ENCODE measurements at places on chromosomes 6 and 20. TPM values are rescaled to one million over a fixed set of nuclear protein-coding genes. Genes with fewer than 3 reads are reported as not detected.

SLC32A1 gene
- total RNA-seq: not detected

BCLAF1 gene
- 292 TPM for total RNA-seq

ENTPD6 gene
- 164 TPM for total RNA-seq

TRAPPC3L gene
- total RNA-seq: not detected

PCK1 gene
- 5.4 TPM for total RNA-seq

ELOVL2 gene
- 65.4 TPM for total RNA-seq

- no peak overlapping the region for H3K4me3 ChIP-seq
- H3K27ac ChIP-seq: no peak overlapping the region
- DNase-seq: no peak
- H3K4me1 ChIP-seq: no peaks in the 10 kb centered on the region
- peaks cover 12% of the 10 kb centered on the region for H3K27me3 ChIP-seq
These were observed 612 bp upstream of the AGPAT4 start for GRCh38 chr6:161274488-161274858.

DNA sequence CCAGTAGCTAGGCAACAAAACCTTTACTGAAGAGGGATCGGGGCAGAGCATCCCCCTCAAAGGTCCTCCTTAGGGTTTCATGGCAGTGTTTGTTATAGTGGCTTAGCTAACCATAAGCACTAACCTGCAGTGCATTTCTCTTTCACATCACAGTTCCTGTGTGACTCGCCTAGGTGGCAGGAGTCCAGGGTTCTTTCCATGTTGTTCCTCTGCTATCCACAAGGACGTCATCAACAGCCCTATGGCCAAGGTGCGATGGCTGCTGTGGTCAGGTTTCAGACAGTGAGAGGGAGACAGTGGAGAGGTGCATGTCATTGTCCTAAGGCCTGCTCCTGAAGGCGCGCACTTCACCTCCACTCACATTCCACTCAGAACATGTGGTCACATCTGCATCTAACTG lies 38.8 kb upstream of the FOXA2 start:
- peaks cover 12% of the 10 kb centered on the region for H3K4me1 ChIP-seq
- DNase-seq: peak; percentile 26
- H3K27me3 ChIP-seq: 0 out of 2 replicates have a peak, but pooled peaks cover 4% of the 10 kb centered on the region
- no peaks in the 10 kb centered on the region for H3K36me3 ChIP-seq

GRCh38 chr6:7691675-7692452 lies 34.0 kb upstream of the BMP6 start:
- H3K27me3 ChIP-seq: no peaks in the 10 kb centered on the region
- no peak overlapping the region for H3K4me3 ChIP-seq
- DNase-seq: peak; percentile 78
- H3K4me1 ChIP-seq: peaks cover 15% of the 10 kb centered on the region

DNA sequence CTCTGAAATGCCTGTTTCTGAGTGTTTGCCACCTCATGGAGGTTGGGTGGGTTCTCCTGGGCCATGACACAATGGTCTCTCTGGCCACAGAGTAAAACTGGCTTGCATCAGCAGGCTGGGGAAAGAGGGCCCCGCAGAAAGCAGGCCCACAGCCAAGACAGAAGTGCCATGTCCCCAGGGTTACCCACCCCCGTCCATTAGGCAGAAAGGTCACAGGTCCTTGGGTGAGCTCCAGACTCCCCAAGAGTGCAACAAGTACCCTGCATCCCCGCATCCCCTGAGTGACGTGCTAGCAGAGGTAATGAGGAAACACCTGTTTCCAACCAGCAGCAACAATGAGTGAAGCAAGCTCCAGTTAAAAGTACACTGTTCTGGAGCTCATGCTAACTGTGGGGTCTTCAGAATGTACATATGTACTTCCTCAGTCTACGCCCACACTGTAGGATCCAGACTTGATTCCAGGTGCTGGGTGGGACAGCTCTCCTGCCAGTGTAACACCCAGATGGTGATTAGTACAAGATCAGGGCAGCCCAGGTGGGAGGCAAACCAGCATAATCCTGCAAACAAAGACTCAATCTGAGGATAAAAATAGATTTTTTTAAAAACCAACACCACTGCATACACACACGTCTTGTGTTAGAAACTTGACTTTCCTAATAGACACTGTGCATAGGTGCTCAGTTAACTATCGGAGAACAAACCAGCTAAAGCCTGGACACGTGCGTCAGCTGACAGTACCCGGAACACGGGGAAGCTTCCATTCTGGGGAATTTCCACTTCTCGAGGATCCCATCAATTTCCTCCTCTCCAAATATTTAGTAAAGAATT lies 31.5 kb downstream of the RRBP1 start:
- H3K27me3 ChIP-seq: no peaks in the 10 kb centered on the region
- peaks cover 44% of the 10 kb centered on the region for H3K36me3 ChIP-seq
- DNase-seq: no peak
- H3K27ac ChIP-seq: peak overlapping the region; percentile 0

- H3K4me3 ChIP-seq: no peak overlapping the region
- H3K27me3 ChIP-seq: no peaks in the 10 kb centered on the region
- no peak for DNase-seq
- H3K4me1 ChIP-seq: no peaks in the 10 kb centered on the region
These were observed 34.8 kb downstream of the IYD start for GRCh38 chr6:150403458-150404246.

DNA sequence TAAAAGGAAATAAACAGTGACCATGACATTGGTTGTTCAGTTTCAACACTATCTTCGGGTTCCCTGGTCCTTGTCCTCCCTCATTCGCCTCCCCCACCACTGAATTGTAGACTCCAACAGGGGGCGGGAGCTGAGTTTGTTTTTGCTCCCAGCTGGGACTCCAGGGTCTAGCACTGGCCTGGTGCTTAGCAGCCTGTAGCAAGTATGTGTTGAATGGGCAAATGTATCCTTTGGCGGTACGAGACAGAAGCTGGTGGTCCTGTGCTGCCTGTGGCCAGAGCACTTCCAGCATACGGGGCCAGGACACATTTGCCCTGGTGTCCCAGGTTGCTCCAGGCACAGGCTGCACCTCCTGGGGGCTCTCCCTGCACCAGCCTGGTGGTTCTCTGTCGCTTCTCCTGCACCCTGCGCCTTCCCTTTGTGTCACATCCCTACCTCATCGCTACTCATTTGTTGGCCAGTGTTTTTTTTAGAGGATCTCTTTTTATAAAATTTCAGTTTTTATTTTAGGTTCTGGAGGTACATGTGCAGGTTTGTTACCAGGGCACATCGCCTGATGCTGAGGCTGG lies 40.1 kb downstream of the PHACTR3 start:
- H3K27ac ChIP-seq: no peak overlapping the region
- H3K4me1 ChIP-seq: no peaks in the 10 kb centered on the region
- no peak overlapping the region for H3K4me3 ChIP-seq
- H3K36me3 ChIP-seq: no peaks in the 10 kb centered on the region
- H3K27me3 ChIP-seq: peaks cover 21% of the 10 kb centered on the region
- no peak for DNase-seq

- DNase-seq: no peak
- no peaks in the 10 kb centered on the region for H3K27me3 ChIP-seq
- H3K27ac ChIP-seq: no peak overlapping the region
- no peak overlapping the region for H3K4me3 ChIP-seq
These were observed 159.1 kb downstream of the SOBP start for GRCh38 chr6:107648983-107649382.

- no peaks in the 10 kb centered on the region for H3K36me3 ChIP-seq
- no peaks in the 10 kb centered on the region for H3K27me3 ChIP-seq
- H3K4me1 ChIP-seq: peaks cover 7% of the 10 kb centered on the region
- no peak overlapping the region for H3K27ac ChIP-seq
- no peak overlapping the region for H3K4me3 ChIP-seq
These were observed 4.8 kb upstream of the MUC22 start for GRCh38 chr6:31005249-31006020.

GRCh38 chr6:138157986-138158638 lies 3.6 kb upstream of the ARFGEF3 start:
- H3K27me3 ChIP-seq: peaks cover 40% of the 10 kb centered on the region
- no peak overlapping the region for H3K27ac ChIP-seq
- H3K4me3 ChIP-seq: no peak overlapping the region
- no peak for DNase-seq
- peaks cover 21% of the 10 kb centered on the region for H3K4me1 ChIP-seq
- H3K36me3 ChIP-seq: no peaks in the 10 kb centered on the region

DNA sequence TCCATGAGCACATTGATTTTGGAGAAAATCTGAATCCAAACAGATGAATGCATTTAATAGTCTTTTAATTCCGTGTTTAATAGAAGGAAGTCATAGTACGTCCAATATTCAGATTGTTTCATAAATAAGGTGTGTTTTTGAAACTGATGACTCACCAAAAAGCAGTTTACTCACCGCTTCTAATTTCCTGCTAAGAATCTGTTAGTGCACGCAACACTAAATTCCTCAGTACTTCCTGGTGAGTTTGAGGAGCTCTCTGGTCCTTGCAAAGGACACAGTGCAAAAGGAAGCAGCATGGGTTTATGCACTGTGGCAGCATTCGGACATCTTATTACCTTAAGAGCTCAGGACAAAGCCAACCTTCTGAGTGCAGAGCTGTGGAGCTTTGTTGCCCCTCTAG lies 2.3 kb upstream of the ADGRF1 start:
- H3K4me1 ChIP-seq: peaks cover 28% of the 10 kb centered on the region
- H3K36me3 ChIP-seq: no peaks in the 10 kb centered on the region
- peaks cover 2% of the 10 kb centered on the region for H3K27me3 ChIP-seq

DNA sequence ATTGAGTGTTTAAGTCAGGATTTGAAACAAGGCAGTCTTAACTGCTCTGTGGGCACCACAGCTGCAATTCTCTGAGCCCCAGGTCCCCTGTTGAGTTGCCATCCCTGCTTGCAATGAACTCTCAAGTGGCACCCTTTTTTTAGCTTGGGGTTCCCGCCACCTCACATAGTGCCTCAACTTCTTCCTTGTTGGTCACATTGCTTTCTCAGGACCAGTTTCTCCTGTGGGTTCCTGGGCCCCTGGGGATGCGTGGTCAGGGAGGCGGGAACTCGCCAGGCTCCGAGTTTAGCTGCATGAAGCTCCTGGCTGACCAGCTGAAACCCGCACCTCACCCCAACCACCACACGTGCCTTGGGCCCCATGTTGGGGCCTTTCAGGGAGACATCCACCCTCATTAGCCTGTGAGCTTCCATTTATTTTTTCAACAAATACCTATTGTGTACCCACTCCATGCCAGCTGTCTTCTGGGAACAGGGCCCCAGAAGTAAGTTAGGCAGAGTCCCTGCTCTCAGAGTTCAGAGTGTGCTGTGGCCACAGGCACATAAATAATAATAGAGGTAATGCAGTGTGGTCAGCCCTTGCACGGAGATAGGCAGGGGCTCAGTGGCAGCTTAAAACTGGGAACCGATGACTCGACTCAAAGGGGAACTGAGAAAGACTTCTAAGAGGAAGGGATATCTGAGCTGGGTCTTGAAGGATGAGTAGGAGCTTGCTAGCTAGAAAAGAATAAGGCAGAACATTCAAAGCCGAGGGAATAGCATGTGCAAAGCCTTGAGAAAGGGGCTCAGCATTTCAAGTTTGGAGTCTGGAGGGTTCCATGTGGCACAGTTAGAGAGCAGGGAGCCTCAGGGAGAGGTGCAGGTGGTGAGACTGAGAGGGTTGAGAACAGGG lies 33.9 kb upstream of the FAM83D start:
- no peak for DNase-seq
- H3K36me3 ChIP-seq: no peaks in the 10 kb centered on the region
- peaks cover 24% of the 10 kb centered on the region for H3K4me1 ChIP-seq
- no peak overlapping the region for H3K27ac ChIP-seq
- no peak overlapping the region for H3K4me3 ChIP-seq
- H3K27me3 ChIP-seq: peaks cover 8% of the 10 kb centered on the region

- H3K27ac ChIP-seq: no peak overlapping the region
- DNase-seq: no peak
- H3K27me3 ChIP-seq: peaks cover 9% of the 10 kb centered on the region
- H3K4me3 ChIP-seq: no peak overlapping the region
These were observed 182.2 kb upstream of the RREB1 start for GRCh38 chr6:6925391-6926164.

DNA sequence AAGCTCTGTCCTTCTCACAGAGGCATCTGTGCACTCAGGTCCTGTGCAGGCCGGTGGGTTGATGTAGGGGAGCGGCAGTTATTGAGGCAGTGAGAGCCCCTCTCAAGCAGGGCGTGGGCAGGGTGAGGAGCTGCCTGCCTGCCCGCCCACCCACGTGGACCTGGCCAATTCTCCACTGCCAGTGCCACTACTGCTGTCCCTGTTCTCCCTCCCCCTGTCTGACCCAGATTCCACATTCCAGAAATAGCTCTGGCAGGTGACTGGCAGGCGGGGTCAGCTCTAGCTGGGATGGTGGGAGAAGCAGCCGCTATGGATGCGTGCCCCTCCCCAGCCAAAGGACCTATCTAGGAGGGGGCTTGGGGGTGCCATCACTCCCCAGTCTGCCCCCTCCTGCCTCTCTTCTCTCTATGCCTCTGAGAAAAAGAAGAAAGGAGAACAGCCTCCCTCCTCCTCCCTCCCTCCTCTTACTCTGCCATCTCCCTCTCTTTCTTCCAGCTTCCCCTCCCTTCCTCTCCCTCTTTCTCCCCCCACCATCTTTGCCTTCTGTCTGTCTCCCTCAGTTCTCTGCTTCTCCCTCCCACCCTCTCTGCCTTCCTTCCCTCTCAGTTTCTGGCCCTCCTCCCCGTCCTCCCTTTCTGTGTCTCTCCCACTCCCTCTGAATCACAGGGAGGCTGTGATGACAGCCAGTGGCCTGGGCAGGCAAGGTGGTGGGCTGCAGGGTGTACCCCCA lies 86.5 kb upstream of the MYL9 start:
- peaks cover 26% of the 10 kb centered on the region for H3K4me1 ChIP-seq
- H3K27ac ChIP-seq: no peak overlapping the region
- H3K36me3 ChIP-seq: no peaks in the 10 kb centered on the region

- no peak overlapping the region for H3K27ac ChIP-seq
- no peak overlapping the region for H3K4me3 ChIP-seq
- DNase-seq: peak; percentile 53
- H3K27me3 ChIP-seq: no peaks in the 10 kb centered on the region
These were observed 80.5 kb downstream of the SMPDL3A start for GRCh38 chr6:122869437-122870024.

- H3K27me3 ChIP-seq: no peaks in the 10 kb centered on the region
- no peak for DNase-seq
- H3K4me1 ChIP-seq: no peaks in the 10 kb centered on the region
- peaks cover 35% of the 10 kb centered on the region for H3K36me3 ChIP-seq
- no peak overlapping the region for H3K27ac ChIP-seq
- no peak overlapping the region for H3K4me3 ChIP-seq
These were observed 26.6 kb downstream of the ZNF133 start for GRCh38 chr20:18314786-18315406.

DNA sequence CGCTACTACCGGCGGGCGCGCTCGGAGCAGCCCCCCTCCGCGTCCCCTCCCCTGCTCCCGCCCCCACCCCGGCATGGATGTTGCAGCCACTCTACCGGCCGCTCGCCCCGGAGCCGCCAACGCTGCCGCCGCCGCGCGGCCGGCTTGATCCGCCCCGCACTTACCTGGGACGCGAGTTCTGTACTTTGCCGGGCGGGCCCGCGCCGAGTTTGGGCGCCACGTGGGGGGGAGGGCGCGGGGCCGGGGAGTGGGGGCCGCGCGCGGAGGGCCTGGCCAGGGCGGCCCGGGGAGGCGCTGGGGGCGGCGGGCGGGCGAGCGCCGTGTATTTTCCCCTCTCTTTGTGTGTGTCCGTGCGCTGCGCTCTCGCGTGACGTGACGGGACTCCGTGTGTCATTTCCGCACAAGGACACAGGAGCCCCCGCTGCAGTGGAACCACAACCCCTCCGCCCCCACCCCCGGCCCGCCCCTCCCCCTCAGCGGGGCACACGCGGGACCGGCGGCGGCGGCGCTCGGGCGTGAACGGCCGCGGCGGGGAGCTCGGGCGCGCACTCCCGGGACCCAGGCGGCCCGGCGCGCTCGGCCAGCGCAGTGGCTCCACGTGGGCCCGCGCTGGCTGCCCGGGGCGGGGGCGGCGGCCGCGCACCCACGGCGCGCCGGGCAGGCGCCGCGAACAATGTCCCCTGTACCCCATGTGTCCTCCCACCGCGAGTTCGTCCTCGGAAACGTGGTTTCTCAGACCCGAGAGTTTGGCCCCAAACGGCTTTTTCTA lies at the start of gene BEND3:
BEND3 (minus strand) TSS at position 590 of the 769 bp plus-strand sequence. CDS start 16,230 bp downstream, outside the sequence.
- no peaks in the 10 kb centered on the region for H3K36me3 ChIP-seq
- DNase-seq: no peak
- H3K4me3 ChIP-seq: peak within 1 kb of the TSS; percentile 80
- peaks cover 33% of the 10 kb centered on the region for H3K4me1 ChIP-seq
- H3K27me3 ChIP-seq: no peaks in the 10 kb centered on the region
